ENCODE measurements at places on chromosomes 12 and 14.

GRCh38 chr12:47903151-47903611, 1.6 kb downstream of the VDR start:
- DNase-seq: no peak

DNA sequence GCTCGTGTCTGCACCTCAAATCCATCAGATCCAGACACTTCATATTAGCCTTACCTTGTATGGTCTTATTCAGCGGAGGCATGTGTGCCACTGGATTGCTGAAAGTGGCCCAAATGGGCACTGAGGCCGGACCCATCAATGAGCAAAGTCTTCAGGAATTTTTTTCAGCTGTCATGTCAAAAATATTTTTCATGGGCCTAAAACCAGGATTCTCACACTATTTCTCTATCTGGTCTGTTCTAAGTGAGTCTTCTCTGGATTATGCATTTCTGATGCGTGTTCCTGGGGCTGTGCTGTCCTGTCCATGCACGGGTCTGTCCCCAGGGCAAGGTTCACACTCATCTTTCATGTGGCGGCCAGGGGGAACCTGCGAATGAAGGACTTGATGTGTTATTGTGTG, 94.6 kb downstream of the KCNA5 start:
- DNase-seq: no peak

DNA sequence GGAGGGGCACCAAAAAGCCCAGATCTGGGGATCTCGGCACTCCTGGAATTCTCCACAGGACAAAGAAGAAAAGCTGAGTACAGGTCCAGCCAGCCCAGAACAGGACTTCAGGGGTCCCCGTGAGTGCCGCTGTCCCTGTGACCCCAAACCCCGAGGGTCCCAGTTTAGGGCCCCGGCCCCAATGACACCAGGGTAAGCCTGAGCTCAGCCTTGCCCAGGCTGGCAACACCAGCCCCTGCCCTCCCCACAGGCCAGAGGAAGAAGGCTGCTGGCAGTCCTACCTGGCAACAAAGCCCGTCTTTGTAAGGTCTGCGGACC, 1.8 kb downstream of the CDK2AP1 start:
- no peak for DNase-seq

- no peak for DNase-seq
These were observed 143.5 kb downstream of the PAX9 start for GRCh38 chr14:36805131-36805559.

DNA sequence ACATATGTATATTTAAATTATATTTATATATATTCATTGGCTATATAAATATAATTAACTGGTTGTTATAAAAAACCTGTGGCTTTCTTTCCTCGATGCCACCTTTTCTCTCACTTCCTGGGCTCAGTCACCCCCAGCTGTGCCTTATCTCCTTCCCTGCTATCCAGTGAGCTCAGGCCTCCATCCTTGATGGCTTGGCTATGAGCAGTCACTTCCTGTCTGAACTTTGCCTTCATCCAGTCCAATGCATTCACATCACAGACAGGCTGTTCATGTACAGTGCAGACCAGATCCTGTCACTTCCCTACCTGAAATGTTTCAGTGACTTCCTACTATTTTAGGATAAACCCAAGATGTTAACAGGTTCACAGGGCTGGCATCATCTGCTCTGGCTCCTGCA, 115.3 kb upstream of the PRB2 start:
- DNase-seq: no peak

GRCh38 chr12:125105600-125105999, 40.4 kb downstream of the AACS start:
- no peak for DNase-seq

GRCh38 chr12:46244273-46244915, 24.4 kb downstream of the SLC38A1 start:
- DNase-seq: no peak

DNA sequence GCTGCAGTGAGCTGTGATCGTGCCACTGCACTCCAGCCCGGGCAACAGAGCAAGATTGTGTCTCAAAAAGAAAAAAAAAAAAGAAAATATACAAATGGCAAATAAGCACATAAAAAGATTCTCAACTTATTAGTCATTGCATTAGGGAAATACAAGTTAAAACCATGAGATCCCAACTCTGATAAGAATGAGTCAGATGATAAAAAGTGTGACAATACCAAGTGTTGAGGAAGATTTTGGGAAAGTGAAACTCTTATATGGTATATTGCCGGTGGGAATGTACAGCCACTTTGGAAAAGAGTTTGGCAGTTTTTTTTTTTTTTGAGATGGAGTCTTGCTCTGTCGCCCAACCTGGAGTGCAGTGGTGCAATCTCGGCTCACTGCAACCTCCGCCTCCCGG, 7.6 kb upstream of the PRPF40B start:
- no peak for DNase-seq

DNA sequence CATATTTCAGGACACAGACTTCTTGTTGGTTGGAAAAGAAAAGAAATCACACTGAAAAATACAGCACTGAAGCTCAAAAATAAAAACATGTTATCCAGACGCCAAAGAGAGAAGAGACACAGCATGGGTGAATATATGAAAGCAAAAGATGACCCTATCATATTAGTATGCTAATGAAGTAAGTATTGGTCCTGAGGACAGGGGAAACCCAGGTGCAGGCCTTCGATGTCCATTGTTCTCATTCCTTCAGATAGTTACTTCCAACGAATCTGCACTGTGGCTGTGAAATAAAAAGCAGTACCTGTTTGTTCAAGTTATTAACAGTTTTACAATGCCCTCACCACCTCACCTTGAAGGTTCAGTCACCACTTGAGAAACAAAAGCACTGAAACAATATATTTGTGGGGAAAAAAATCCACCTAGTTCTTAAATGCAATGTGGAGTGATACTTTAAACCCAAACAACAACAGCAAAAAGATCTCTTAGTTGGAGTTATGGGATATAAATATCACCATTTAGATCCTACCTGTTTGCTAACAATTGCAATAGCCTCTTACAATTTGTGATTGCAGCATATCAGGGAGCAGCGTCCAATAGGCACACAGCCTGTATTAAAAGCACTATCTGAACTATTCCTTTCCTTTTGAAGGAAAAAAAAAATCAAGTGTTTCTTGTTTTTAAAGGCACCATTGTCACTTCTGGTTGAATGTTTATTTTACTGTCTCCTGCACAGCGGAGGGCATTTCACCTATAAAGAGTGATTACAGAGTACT, 188.1 kb downstream of the BCAT1 start:
- DNase-seq: no peak

DNA sequence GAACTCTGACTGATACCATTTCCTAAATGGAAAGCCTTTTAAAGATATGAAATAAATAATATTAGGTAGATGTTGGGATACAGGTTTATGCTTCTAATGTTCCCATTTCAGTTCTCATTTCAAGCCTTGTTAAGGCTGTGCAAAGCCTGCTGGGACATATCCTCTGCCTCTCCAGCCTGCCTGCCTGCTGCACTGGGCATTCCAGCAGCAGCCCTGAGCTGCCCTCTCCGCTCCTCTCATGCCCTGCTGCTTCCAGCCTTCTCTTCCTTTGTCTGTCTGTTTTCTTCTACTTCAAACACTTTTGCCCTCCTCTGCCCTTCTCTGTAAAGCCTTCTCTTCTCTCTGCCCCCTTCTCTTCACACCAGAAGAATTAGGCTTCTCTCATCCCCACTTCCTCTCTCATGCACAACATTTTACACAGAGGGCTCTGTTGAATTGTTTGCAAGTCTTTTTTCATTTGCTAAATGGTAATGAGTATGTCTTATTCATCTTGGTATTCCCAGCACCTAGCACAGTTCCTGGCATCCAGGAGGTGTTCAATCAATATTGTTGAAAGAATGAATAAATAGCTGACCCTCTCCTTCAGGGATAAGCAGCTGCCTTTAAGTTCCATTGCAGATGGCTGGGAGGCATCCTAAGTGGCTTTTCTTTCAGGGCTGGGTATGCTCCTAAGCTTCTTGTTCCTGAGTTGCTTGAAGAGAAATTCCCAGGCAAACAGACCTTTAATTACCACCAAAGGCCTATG, 292.3 kb downstream of the TMEM117 start:
- no peak for DNase-seq

- no peak for DNase-seq
These were observed 2.9 kb downstream of the RAD52 start for GRCh38 chr12:946631-947030.

DNA sequence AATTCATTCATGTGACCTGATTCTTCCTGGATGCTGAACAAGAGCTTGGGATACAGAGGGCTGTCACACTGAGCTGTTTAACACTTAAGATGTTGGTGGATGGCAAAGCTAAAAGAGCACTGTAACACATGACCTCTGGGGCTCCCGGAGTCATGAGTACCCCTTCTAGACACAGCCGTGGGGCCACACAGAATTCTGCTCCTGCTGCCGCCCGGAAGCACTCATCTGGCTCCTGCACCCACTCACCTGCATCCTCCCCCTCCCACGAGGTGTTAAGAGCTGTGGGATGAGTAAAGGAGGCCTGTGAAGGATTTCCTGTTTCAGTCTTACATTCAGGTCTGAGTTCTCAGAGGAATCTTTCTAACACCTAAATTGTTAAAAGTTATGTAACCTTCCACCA, 78.0 kb upstream of the SSTR1 start:
- no peak for DNase-seq

- DNase-seq: no peak
These were observed 60.8 kb upstream of the EIF5 start for GRCh38 chr14:103273145-103273744.

DNA sequence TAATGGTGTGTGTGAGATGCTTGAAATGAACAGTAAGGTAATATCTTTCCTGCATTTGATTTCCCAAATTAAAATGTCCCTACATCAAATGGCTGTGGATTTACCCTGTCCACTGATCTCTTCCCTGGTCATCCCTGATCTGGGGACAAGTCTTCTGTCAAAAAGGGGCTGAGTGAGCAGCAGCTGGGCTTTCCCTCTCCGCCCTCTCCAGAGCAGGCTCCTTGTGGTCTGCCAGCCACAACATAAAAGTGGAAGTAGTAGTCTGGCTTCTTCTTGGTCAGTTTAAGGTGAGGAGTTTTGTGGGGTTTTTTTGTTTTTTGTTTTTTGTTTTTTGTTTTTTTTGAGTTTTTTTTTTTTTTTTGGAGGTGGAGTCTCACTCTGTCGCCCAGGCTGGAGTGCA, 25.2 kb upstream of the PLXNC1 start:
- DNase-seq: no peak

- DNase-seq: no peak
These were observed 99.8 kb downstream of the METTL25 start for GRCh38 chr12:82458101-82458500.

DNA sequence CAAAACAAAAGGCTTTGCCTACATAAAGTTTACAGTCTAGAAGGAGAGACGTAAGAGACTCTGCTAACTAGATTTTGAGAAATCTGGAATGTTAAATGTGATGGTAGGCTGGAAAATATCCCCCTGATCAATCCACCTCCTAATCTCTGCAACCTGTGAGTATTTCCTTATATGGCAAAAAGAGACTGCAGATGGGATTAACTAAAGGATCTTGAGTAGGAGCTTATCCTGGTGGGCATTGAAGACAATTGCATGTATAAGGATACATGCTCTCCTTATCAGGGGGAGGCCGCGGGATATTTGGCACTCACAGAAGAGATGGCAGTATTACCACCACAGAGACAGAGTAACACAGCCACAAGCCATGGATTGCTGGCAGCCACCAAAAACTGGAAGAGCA, 95.2 kb downstream of the EGLN3 start:
- DNase-seq: no peak

GRCh38 chr14:104585966-104586697, 6.6 kb downstream of the C14orf180 start:
- DNase-seq: no peak

DNA sequence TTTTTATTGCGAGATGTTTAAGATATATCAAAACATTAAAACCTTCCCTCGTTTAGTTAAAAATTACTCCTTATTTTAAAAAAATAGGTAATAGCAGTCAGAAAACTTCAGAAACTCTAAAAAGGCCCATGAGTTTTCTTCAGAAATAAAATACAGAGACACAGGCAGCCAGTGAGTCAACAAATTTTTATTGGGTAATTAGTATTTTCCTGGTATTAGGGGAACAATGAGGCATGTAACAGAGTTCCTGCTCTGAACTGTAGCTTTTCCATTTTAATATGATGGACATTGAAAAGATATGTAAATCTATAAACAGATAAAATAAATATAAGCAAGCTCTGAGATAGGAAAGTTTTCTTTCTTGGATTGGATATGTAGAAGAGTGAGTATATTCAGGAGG, 399 bp upstream of the ZNF705A start:
- no peak for DNase-seq

DNA sequence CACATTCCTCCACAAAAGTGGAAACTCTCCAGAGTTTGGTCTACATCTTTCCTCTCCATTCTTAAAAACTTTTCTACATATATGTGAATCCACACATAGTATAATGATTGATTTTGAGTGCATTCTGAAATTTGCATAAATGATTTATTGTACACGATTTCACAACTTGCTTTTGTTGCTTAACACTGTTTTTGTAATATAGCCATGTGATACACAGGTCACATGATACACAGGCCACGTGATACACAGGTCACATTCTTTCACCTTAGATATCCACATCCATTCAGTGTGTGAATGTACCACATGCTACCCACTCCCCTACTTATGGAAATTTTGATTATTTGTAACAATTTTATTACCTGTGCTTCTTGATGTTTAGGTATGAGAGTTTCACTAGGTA, 319.1 kb downstream of the ZFP36L1 start:
- no peak for DNase-seq

GRCh38 chr12:96980991-96981414, 73.9 kb downstream of the NEDD1 start:
- no peak for DNase-seq

DNA sequence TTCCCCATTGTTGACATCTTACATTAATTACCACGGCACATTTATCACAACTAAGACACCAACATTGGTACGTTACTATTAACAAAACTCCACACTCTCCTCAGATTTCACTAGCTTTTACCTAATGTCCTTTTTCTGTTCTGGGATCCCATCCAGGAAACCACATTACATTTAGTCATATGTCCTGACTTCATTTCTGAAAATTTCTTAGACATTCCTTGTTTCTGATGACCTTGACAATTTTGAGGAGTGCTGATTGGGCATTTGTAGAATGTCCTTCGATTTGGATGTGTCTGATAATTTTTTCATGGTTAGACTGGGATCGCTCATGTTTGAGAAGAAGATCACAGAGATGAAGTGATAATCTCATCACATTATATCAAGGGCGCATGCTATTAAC, 34.6 kb upstream of the ACSM4 start:
- DNase-seq: no peak

GRCh38 chr12:58533652-58534051, 386.7 kb downstream of the LRIG3 start:
- no peak for DNase-seq

DNA sequence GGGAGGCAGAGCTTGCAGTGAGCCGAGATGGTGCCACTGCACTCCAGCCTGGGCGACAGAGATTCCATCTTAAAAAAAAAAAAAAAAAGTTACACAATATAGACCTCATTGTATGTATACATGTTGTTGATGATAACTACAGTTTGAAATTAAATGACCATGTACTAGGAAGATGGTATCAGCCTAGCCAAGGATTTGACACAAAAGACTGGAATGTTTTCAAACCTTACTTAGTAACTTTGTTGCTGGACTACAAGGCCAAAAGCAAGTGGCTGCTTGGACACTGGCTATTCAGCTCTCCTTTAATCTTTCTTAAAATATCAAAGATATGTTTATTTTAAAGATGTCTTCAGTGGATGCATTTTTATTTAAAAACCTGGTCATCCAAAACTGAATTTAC, 18.9 kb upstream of the NUDT4 start:
- DNase-seq: no peak

- no peak for DNase-seq
These were observed 209.1 kb downstream of the FOXN3 start for GRCh38 chr14:89207925-89208328.
